ENCODE measurements at places on chromosomes 5 and 9. TPM values are rescaled to one million over a fixed set of nuclear protein-coding genes. Genes with fewer than 3 reads are reported as not detected.

The FAXDC2 gene
- total RNA-seq, result 96.1 TPM

The GNG10 gene
- 94.0 TPM for total RNA-seq

The SLC46A2 gene
- not detected for total RNA-seq

The MAPKAP1 gene
- total RNA-seq, result 84.3 TPM

The DCP2 gene
- total RNA-seq, result 26.8 TPM

DNA sequence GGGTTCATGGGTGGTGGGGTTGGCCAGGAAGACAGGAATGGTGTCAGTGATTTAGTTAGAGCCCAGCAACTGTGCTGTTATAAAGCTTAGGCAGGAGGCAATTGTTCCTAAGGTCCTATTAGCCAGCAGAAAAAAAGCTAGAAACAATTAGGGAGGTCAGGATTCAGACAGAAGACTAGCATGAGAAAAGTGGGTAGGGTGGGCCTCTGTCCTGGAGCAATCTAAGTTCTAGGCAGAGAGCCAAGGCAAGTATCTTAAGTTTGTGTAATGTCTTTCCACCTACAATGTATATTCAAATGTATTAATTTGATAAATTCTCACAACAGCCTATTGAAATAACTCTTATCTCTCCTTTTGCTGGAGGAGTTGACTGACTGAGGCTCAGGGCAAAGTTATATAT is 6.1 kb upstream of the ZFAND5 start:
- peaks cover 6% of the 10 kb centered on the region for H3K4me1 ChIP-seq
- no peak overlapping the region for H3K27ac ChIP-seq
- DNase-seq, result no peak
- H3K36me3 ChIP-seq, result no peaks in the 10 kb centered on the region

GRCh38 chr9:76114144-76114543 is 223.7 kb downstream of the PCSK5 start:
- H3K4me1 ChIP-seq, result no peaks in the 10 kb centered on the region
- H3K27me3 ChIP-seq, result no peaks in the 10 kb centered on the region
- DNase-seq, result no peak
- no peaks in the 10 kb centered on the region for H3K36me3 ChIP-seq

- H3K4me3 ChIP-seq, result no peak overlapping the region
- no peaks in the 10 kb centered on the region for H3K4me1 ChIP-seq
- H3K27me3 ChIP-seq, result no peaks in the 10 kb centered on the region
- no peak overlapping the region for H3K27ac ChIP-seq
- no peak for DNase-seq
These were observed 61.1 kb downstream of the PSD2 start for GRCh38 chr5:139856714-139857113.

DNA sequence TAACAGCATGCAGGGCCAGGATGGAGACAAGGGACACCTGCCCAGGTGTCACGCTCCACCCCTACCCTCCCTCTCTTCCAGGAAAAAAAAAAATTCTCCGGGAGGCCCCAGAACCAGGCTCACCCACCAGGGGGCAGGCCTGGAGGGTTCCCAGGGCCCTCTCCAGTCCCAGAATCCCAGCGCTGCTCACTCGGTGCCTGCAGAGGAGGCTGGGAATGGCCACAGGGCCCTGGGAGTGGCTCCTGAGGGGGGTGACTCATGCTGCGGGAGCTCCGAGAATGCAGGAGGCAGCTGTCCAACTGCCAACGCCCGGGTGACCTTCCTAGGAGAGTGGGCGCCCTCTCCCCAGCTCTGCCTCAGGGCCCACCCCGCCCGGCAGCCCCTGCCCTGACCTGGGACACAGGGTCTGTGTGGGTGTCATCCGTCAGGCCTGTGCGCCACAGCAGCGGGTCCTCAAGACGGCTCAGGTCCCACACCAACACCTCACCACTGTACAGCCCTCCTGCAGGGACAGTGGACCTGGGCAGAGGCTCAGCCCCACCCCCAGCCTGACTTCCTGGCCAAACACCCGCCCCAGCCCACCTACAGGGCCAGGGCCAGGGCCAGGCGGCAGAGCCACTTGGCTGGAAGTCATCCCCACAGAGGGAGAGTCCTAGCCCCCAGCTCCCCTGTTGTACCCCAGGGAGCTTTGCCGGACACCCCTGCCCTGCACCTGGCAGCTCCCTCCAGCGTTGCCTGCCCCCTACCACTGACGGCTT is 21.2 kb downstream of the DYNC2I2 start:
- DNase-seq, result peak; percentile 92
- peaks cover 33% of the 10 kb centered on the region for H3K36me3 ChIP-seq
- no peaks in the 10 kb centered on the region for H3K27me3 ChIP-seq

DNA sequence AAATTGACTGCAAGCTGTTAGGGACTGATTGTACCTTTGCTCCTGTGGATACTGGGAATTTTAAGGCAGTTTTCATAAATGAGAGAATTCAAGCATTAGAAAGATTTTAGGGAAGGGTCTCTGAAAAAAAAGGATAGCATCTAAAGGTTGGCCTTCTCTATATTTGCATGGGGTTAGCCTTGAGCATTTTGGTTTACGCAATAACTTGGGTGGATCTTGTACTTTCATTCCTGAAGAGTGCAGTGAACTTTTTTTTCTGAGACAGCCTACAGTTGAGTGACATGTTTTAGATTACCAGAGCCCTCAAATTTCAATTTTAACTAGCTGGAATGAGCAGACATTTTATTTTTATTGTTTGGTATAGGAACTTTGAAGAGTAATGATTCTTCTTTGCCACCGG is 91.6 kb upstream of the NR3C1 start:
- H3K27ac ChIP-seq, result no peak overlapping the region
- no peak for DNase-seq
- peaks cover 35% of the 10 kb centered on the region for H3K4me1 ChIP-seq
- H3K36me3 ChIP-seq, result no peaks in the 10 kb centered on the region
- no peak overlapping the region for H3K4me3 ChIP-seq

DNA sequence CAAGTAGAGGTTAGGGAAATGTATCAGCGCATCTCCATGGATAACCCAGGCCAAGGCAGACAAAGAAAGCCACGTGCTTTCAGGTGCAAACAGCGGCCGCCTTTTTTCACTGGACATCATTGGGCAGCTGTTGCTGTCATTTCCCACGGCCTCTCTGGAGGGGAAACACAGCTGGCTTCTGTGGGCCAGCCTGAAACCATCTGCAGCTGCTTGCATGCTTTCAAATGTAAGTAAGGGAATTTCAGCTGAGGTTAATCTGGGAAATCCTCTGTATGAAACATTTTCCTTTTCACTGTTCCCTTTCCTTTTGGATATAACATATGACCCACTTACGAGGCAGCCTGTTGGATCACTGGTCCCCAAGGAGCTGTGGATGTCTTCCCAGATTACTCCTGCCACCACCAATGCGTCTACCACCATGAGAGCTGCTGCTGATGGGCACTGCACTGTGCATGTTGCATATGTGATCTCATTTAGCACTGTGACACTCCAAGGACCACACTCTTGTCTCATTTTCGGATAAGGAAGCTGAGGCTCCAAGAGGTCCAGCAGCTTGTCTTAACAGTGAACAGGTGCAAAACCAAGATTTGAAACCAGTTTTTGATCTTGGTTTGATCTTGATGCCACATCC is 106.3 kb downstream of the C9orf152 start:
- H3K4me3 ChIP-seq, result no peak overlapping the region
- DNase-seq, result no peak
- peaks cover 45% of the 10 kb centered on the region for H3K4me1 ChIP-seq
- peak overlapping the region; percentile 19 for H3K27ac ChIP-seq
- H3K36me3 ChIP-seq, result no peaks in the 10 kb centered on the region
- H3K27me3 ChIP-seq, result no peaks in the 10 kb centered on the region

DNA sequence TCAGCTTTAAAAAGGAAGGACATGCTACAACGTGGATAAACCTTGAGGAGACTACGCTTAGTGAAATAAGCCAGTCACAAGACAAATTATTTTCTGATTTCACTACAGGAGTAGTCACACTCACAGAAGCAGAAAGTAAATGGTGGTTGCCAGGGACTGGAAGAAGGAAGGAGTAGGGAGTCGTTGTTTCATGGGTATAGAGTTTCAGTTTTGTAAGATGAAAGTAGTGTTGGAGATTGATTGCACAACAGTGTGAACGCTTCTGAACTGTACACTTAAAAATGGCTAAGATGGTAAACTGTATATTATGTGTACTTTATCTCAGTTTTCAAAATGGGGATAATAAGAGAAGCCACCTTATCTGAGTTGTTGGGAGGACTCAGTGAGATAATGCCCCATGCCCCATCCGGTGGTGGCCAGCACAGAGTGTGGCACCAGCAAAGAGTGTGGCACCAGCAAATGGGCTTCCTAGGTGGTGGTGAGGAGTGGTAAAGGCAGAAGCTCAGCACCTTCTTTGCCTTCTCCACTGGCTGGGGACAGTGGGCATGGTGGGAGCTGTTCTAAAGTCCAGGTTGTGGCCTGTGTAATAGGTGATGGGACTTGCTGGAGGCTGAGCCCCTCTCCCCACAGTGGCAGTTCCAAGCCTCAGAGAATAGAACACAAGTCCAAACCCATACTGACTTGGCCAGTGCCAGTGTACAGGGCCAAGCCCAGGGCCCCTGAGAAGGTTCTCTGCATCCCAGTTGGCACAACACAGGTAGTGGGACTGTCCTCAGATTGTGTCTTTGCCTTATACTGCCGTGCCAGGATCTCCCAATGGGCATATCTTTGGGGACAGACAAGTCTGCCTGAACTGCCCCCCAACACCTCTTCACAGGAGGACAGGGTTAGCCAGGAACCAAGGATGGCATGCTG is 4.4 kb downstream of the SLC22A4 start:
- H3K4me1 ChIP-seq, result peaks cover 9% of the 10 kb centered on the region
- no peaks in the 10 kb centered on the region for H3K27me3 ChIP-seq
- DNase-seq, result no peak
- no peak overlapping the region for H3K4me3 ChIP-seq
